ENCODE measurements at places on chromosomes 2 and 18. TPM values are rescaled to one million over a fixed set of nuclear protein-coding genes. Genes with fewer than 3 reads are reported as not detected.

DNA sequence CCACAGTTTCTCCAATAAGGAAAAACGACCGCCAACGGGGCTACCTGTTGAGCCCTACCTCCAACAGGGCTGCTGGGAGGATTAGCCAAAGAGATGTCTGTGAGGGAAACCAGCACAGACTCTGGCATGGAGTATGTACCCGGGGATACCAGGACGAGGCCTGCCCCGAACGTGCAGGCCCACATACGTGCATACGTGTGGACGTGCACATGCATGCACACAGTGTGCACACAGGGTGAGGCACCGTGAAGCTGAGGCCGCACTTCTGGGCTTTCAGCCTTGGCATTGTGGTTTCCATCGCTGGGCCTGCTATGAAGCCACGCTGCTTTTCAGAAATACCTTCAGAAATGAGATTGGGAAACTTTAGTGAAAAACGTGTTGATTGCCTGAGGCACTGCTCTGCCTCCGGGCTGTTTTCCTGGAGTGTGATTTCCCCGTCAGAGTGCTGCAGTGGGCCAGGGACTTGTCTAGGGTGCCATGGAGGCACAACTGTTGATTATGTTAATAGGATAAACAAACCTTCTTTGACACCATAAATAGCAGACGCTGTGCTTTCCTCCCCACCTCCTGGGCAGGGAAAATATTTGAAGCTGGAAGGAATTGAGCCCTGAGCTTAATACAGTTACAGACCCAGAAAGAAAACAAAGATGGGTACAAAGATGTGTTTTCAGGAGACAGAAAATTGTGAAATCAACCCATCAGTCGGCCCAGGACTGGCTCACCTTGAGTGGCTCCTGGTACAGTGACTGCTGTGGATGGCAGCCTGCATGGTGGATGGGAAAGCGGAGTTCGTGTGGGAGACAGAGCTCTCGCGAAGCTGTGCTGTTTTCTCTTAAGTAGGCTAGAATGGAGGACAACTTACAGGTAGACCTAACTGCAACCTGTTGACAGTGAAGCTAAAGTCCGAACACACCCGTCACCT, 182.3 kb downstream of the FAM210A start:
- no peak overlapping the region for H3K4me3 ChIP-seq
- H3K27me3 ChIP-seq = no peaks in the 10 kb centered on the region
- DNase-seq = no peak
- peaks cover 38% of the 10 kb centered on the region for H3K4me1 ChIP-seq
- no peaks in the 10 kb centered on the region for H3K36me3 ChIP-seq

- no peak for DNase-seq
- no peak overlapping the region for H3K4me3 ChIP-seq
- H3K36me3 ChIP-seq = no peaks in the 10 kb centered on the region
- no peaks in the 10 kb centered on the region for H3K4me1 ChIP-seq
- no peaks in the 10 kb centered on the region for H3K27me3 ChIP-seq
Observed at GRCh38 chr2:9221223-9221622, 14.6 kb downstream of the ASAP2 start.

- no peaks in the 10 kb centered on the region for H3K27me3 ChIP-seq
- H3K4me1 ChIP-seq = no peaks in the 10 kb centered on the region
- H3K27ac ChIP-seq = no peak overlapping the region
- DNase-seq = no peak
- no peaks in the 10 kb centered on the region for H3K36me3 ChIP-seq
- H3K4me3 ChIP-seq = no peak overlapping the region
Observed at GRCh38 chr2:229489016-229489415, 217.9 kb upstream of the PID1 start.

DNA sequence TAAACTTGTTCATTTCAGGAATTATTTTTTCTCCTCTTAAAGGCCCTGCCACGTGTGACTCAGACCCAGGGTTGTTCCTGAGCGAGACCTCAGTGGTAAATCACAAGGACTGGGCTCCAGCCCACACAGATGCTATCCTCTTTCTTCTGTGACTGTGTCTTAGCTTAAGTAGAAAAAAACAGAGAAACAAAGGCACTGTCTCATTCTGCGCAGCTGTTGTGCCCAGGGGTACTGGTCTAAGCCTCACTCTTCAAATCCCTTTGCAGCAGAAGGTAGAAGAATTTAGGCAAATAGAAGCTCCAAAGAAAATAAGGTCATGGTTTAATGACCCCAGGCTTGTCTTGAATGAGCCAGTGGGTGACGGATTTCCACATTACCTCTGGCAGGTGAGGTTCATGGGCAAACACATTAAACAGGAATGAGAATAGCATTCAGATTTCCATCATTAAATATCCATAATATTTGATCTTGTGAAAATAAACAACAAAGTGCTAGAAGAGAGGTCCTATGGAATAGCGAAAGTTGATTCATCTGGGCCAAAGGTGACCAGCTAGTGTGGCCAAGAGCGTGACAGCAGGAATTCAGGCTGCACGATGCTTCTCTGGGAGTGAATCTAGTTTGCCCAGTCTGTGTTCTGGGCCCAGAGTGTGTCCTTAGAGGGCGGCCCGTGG, 63.3 kb downstream of the LIPG start:
- no peak overlapping the region for H3K4me3 ChIP-seq
- no peaks in the 10 kb centered on the region for H3K27me3 ChIP-seq
- no peaks in the 10 kb centered on the region for H3K36me3 ChIP-seq
- no peak overlapping the region for H3K27ac ChIP-seq
- H3K4me1 ChIP-seq = peaks cover 3% of the 10 kb centered on the region
- no peak for DNase-seq

DNA sequence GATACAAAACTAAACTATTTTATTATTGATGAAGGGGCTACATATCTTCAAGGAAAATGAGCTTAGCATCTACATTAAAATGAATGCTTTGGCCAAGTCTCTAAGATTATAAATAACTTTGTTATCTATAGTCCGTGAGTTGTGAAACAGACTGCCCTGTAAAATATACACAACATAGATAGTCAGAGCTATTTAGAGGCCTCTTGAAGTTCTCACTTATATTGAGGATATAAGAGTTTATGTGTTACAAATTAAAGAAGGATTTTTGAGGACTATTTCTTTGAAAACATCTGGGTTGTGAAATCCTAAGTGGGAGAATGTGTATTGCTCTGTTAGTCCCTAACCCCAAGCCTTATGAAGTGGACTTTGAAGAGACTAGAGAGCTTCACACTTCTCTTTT, 292.0 kb upstream of the CDH2 start:
- H3K4me3 ChIP-seq = no peak overlapping the region
- no peak overlapping the region for H3K27ac ChIP-seq
- no peaks in the 10 kb centered on the region for H3K4me1 ChIP-seq
- H3K27me3 ChIP-seq = no peaks in the 10 kb centered on the region

The COLEC11 gene
- 2.3 TPM for total RNA-seq

The RAB6C gene
- not detected for total RNA-seq

- no peaks in the 10 kb centered on the region for H3K36me3 ChIP-seq
- H3K27ac ChIP-seq = peak overlapping the region; percentile 44
- H3K4me1 ChIP-seq = no peaks in the 10 kb centered on the region
- no peak overlapping the region for H3K4me3 ChIP-seq
Observed at GRCh38 chr2:14781142-14781541, 148.6 kb downstream of the LRATD1 start.

DNA sequence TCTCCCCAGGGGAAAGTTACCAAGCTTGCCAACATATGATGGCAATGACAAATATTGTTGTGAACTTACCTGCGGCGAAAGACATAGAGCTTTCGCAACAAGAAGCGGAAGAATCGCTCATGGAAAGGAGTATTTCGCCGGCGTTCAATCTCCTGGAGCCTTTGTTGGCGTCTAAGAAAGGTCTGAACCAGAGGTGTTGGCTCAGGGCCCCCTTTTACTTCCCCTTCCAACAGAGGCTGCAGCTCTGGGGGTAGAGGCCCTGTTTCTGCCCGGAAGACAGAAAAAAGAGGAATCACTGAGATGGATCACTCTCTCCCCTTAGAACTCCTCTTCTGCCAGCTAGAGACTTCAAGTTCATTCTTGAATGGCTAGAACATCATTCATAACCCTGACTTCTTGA, 10.8 kb downstream of the GGCX start:
- H3K4me1 ChIP-seq = no peaks in the 10 kb centered on the region
- H3K36me3 ChIP-seq = peaks cover 23% of the 10 kb centered on the region
- DNase-seq = no peak
- H3K27ac ChIP-seq = no peak overlapping the region
